Stimulated activated CD4-positive, alpha-beta T cell treated with anti-CD3 and anti-CD28 coated beads, Interleukin-15, amount 100 ng/mL, for 1 hour (primary cell): ENCODE measurements at places on chromosomes 3 and 15.

DNA sequence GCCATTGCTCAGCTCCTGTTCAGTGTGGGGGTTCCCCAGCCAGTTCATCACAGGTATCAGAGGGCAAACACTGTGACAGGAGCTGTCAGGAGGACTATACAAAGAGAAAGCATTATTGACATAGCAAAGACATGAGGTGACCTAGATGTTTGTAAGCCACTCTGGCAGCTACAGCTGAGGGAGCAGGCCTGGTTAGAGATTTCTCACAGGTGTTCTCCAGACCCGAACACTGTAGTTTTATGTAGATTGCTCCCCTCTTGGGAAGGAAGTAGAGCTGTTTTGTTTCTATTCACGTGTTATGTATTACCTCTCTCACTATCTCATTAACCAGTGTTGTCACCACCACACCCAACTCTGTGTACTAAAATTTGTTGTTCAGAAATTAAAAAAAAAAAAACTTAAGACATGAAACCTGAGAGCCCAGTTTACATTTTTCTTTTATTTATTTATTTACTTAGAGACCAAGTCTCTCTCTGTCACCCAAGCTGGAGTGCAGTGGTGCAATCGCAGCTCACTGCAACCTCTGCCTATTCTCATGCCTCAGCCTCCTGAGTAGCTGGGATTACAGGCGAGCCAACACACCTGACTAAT, 123.7 kb downstream of the RBPMS2 start:
- DNase-seq: peak; percentile 2

- DNase-seq: no peak
These were observed 56.8 kb downstream of the CMSS1 start for GRCh38 chr3:99874237-99875002.

DNA sequence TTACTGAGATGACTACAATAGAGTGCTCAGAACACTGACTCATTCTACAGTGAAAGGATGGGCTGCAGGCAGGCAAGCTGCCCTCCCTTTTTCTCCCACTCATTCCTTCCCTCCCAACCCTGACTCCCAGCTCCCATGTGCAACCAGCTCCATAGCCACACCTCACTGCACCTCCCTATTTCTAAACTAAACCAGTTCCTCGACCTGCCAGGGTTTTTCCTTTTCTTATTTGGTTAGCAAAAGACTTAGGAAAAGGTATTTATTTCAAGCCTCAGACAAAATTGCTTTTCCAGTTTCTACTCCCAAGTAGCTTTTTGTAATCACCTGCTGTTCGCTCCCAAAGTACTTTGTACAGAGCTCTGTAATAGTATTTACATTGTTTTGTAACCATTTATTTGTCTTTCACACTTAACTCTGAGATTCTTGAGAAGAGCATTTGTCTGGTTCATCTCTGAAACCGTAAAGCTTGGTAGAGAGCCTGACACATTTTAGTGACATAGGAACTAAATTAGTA, 2.2 kb downstream of the AADAC start:
- no peak for DNase-seq

DNA sequence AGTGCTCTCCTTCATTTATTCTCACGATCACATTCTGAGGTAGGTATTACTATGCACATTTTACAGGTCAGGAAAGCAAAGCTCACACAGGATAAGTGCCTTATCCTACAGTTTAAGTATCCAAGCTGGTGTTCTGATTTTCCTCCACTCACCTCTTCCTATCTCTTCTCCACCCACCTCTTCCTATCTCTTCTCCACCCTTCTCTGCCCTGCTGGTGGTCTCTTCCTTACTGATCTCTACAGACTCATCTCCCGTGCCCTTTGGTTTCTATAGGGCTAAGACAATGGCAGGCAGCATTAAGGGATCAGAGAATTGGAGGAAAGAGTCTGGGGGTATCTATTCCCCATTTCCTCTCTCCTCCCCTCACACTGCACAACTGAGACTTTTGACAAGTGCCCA, 319.1 kb downstream of the FHIT start:
- DNase-seq: no peak

GRCh38 chr3:149180057-149180573, 41.5 kb downstream of the CP start:
- no peak for DNase-seq

DNA sequence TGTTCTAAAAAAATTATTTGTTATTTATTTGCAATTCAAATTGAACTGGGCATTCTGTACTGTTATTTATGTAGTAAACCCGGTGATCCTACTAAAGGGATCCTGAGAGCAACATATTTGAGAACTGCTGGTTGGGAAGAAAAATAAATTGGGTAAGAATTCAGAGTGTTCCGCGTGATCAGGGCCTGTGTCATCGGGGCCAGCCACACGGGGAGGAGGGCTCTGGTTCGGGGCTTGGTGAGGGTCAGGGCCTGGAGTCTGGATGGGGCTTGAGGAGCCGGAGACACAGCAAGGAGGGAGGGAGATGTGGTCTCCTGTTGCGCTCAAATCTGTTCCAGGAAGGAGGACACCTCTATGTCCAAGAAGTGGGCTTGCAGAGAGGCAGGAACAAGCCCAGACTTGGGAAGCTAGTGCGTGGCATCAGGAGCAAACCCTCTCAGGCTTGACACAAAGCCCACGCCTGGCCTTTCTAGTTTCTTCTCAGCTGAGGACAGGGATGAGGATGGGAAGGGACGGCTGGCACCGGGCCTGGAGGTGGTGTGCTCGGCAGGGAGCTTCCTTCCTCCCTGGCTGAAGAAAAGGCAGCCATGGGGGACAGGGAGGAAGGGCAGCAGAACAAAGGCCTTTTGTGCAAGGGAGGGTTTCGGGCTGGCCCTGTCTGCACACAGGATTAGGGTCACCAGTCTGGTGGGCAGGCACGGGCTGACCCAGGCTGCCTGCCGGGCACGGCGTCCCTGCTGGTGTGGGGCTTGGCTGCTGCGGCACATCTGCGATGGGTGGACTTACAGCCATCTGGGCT, 22.9 kb upstream of the FBLN2 start:
- no peak for DNase-seq

DNA sequence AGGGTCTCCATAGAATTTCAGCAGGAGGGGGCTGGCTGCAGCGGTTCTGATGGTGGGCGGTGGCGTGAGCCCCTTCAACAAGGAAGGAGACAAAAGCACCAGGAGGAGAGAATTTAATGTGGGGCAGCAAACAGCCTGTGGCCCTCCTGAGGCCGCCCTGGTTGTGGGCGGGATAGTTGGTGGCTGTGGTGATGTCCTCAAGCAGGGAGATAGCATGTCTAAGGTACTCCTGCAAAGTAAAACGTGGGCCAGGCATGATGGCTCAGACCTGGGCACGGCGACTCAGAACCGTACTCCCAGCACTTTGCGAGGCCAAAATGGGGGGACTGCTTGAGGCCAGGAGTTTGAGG, 94.0 kb downstream of the LRRK1 start:
- DNase-seq: no peak

DNA sequence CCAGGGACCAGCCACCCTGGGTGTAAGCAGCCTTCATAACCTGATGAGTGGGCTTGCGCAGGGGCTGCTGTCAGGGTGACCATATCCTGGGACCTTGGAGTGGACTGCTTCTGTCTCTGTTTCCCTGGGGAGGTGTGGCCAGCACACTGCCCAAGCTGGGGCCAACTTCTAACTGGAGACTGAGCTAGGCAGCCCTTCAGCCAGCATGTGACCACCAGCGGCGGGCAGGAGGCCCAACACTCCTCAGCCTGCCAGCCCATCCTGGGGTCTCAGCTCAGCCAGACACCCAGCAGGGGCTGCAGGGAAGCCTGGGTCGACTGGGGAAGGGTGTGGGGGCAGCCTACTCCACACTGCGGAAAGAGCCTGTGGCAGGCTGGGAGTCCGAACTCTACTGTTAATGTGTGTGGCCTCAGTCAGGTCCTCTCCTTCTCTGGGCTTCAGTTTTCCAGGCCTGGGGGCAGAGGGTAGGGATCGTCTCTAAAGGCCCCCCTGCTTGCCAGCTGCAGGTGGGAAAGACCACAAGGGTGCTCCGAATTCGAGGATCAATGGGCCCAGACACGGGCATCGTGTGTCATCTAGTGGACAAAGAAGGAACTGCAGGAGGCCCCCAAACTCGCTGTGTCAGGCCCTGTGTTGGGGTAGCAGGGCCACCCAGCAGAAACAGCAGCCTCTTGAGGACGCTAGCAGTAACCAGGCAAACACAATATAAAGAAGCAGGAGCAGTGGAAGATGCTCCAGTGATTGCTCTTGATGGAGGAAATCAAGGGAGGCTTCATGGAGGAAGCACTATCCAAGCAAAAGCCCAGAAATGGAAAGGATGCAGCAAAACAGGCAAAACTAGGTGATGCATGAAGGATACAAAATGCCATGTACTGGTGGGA, 2.0 kb upstream of the SEMA3G start:
- peak; percentile 51 for DNase-seq

DNA sequence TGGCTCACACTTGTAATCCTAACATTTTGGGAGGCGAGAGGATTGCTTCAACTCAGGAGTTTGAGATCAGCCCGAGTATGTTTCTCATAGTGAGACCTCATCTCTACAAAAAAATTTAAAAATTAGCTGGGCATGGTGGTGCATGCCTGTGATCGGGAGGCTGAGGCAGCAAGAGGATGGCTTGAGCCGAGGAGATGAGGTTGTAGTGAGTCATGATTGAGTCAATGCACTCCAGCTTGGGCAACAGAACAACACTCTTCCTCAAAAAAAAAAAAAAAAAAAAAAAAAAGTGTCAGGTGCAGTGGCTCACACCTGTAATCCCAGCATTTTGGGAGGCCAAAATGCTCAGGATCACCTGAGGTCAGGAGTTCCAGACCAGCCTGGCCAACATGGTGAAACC, 2.4 kb downstream of the RPL39L start:
- DNase-seq: no peak

DNA sequence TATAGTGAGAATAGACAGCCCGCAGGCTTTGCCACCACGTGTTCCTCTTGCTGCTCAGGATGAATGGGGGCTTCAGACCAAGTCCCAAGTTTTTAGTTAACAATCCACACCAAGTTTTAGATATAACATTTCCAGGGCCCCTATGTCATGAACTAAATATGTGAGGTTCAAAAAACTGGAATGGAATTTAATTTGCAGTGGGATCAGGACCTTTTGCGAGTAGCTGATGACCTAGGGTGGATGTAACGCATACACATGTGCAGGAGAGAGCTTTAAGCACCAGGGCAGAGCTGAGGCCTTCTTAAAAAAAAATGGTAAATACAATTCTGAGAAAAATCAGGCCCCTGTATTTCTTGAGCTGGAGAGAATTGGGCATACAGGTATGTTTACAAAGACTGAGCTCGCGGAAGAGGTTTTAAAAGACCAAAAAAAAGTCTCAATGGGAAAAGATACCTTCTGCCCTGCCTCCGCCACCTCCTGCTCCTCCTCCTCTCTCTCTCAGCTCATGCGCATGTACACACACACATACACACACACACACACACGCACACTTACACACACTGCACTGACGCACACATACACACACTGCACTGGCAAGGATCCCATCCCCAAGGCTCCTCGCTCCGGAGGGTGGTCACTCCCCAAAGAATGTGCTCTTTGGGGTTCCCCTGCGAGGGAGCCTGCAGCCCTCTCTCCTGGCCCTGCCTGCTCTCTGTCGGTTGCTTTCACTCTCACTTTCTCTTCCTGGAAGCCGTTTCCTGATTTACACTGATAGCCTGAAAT, 48.2 kb upstream of the IGF1R start:
- DNase-seq: peak; percentile 14
